ENCODE measurements at places on chromosomes 13 and 19.

GRCh38 chr19:35555301-35556005 is 8.0 kb downstream of the ATP4A start:
- H3K27me3 ChIP-seq, result no peaks in the 10 kb centered on the region
- DNase-seq, result no peak
- H3K27ac ChIP-seq, result no peak overlapping the region
- no peaks in the 10 kb centered on the region for H3K36me3 ChIP-seq
- H3K4me3 ChIP-seq, result no peak overlapping the region

DNA sequence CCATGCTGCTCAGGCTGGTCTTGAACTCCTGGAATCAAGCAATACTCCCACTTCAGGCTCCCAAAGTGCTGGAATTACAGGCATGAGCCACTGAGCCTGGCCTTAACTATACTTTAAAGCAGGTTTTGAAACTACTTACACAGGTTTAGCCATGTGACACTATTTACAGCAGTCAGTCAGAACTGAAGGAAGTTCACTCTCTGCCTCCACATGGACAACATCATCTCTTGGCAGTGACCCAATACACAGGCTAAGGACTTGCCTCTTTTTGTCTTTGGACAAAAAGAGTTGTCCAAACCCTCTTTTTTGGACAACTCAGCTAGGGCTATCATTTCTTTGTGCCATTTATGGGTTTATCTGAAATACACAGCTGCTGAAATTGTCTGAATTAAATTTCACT is 89.0 kb upstream of the CLDN10 start:
- no peaks in the 10 kb centered on the region for H3K27me3 ChIP-seq
- DNase-seq, result no peak
- H3K4me3 ChIP-seq, result no peak overlapping the region
- no peaks in the 10 kb centered on the region for H3K4me1 ChIP-seq

GRCh38 chr13:86909318-86909717 is 761.9 kb upstream of the SLITRK5 start:
- H3K4me1 ChIP-seq, result no peaks in the 10 kb centered on the region
- no peak overlapping the region for H3K27ac ChIP-seq
- no peaks in the 10 kb centered on the region for H3K27me3 ChIP-seq

DNA sequence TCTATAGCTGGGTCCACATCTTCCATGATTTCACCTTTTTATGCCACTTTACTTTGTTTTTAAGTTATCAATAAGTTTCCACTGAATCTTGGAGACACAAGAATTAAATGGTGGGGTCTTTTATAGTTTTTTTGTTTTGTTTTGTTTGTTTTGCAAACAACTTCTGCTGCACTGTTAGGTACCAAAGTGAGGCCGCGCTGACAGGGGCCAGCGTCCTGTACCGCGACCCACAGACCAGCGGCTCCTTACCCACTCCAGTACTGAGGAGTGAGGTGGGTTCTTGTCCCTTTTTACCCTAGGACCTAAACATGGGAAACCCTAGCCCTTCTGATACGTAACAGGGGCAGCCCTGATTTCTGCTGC is 75.8 kb upstream of the MCF2L start:
- DNase-seq, result no peak
- H3K27me3 ChIP-seq, result no peaks in the 10 kb centered on the region
- H3K36me3 ChIP-seq, result no peaks in the 10 kb centered on the region
- no peak overlapping the region for H3K4me3 ChIP-seq

DNA sequence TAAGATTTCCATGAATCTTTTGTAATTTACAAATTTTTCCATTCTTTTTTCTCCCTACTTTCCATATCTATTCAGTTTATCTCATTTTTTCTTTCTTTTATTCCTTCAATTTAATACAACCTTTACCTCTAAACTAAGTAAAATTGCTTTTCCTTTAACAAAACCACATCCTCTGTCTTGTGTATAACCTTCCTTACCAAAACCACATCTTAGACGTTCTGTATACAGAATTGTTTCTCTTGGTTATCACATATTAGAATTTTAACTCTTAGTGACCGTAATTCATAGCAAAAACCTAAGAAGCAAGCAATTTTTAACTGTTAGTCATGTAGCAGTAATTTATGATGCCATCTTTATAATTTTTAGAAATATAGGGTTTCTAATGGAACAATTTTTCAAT is 15.0 kb downstream of the PPP5C start:
- H3K27me3 ChIP-seq, result no peaks in the 10 kb centered on the region
- no peaks in the 10 kb centered on the region for H3K4me1 ChIP-seq
- no peak overlapping the region for H3K4me3 ChIP-seq
- no peak for DNase-seq
- no peak overlapping the region for H3K27ac ChIP-seq
